D721Med (cell line): ENCODE measurements at places on chromosomes 2 and 18.

DNA sequence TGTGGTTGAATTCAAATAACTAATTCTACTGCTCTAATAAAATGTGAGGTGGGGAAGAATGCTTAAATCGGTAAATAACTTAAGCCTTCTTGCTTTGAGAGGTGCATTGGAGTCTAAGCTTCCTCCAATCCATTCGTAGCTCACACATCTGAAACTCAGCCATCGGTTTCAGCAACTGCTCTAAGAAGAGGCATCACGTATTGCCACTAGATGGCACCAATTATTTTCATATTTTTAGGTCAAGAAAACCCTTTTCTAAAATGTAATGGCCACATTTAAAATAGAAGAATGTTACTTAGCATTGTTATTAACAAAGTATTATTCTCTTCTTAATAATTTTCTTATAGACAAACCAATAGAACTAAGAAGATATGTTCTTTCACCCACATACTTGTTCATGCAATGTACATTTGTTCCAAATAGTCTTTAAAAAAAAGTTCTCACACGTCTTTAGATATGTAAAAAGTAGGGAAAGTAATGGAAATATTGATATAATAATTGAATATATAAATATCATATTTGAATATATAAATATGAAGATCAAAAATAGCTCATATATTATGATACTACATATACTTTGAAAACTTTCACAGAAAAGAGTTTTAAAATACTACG is 229.8 kb downstream of the CCDC178 start:
- DNase-seq: no peak

DNA sequence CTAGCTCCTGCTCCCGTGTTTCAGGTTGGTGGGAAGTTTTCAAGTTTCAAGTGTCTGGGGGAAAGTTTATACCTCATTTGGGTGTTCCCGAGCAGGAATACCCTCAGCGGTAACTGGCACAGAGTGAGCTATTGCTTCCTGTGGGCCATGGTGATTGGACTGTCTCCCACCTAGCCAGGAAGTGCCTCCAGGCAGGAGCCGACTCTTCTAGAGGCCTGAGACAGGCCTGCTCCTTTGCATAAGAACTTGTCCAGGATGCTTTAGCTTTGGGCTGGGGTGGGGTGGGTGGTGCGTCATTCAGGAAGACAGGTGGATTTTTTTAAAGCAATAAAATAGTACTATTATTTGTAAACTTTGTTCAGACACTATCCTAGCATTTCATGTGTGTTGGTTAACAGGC is 23.5 kb upstream of the DNMT3A start:
- no peak for DNase-seq

- DNase-seq: no peak
These were observed 121.9 kb downstream of the TMEM18 start for GRCh38 chr2:555164-555922.

DNA sequence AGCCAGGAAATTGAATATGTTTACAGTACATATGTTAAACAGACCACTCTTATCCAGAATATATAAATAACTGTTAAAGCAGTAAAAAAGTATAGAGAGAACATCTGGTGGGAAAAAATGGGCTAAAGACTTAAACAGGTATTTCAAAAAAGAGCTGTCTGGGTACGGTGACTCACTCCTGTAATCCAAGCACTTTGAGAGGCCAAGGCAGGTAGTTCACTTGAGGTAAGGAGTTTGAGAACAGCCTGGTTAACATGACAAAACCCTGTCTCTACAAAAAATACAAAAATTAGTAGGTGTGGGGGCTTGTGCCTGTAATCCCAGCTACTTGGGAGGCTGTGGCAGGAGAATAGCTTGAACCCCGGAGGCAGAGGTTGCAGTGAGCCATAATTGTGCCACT is 171.4 kb upstream of the FSIP2 start:
- no peak for DNase-seq

DNA sequence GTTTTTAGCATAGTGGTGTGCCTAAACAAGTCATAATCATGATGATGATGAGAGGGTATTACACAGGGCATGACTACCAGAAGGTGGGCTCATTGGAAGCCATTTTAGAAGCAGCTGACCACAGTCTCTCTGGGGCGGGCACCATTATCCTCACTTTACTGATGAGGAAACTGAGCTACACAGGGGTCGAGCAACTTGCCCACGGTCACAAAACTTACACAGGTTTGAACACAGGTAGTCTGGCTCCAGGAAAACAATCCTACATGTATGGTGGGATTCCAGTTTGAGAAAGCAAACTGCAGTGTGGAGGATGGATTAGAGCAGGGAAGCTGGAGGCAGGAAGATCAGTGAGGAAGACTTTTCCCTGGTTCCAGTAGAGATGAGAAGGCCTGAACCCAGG is 6.2 kb downstream of the RHOB start:
- no peak for DNase-seq

DNA sequence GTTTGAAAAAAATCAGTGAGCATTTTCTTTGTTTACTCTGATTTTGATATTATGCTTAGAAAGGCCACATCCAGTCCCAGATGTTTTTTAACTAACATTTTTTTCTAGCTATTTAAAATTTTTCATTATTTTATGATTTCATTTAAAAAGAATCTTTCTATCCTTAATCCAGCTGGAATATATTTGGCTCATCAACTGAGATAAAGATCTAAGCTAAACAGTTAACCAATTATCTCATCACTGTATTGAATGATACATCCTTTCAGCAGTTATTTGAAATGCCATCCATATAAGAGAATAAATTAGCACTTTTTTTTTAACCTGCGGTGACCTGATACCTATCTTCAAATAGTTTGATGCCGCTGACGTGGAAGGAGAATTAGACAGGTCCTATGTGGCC is 245.5 kb upstream of the COPS8 start:
- no peak for DNase-seq

GRCh38 chr2:199092419-199092818 is 365.3 kb downstream of the SATB2 start:
- DNase-seq: no peak

GRCh38 chr2:222613715-222614331 is 42.1 kb downstream of the FARSB start:
- DNase-seq: peak; percentile 47

- no peak for DNase-seq
These were observed 7.4 kb upstream of the NPC1 start for GRCh38 chr18:23593720-23594119.

DNA sequence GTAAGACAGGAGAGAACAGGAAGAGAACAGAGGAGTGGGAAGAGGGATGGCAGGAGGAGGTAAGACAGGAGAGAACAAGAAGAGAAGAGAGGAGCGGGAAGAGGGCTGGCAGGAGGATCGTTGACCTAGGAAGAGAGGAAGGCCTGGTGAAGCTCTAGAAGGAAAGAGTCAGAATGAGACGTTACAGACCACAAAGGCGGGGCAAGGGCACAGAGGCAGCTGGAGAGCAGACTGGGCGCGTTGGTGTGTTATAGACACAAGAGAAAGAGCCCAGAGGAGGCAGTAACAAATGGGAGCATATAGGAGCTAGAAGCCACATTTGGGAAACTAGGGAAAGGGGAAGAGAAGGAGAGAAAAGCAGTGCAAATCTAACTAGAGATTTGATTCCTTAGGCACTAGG is 26.6 kb downstream of the PTRHD1 start:
- no peak for DNase-seq

- no peak for DNase-seq
These were observed 25.4 kb downstream of the ASXL3 start for GRCh38 chr18:33603454-33603853.

- DNase-seq: no peak
These were observed 61.3 kb downstream of the MRPS9 start for GRCh38 chr2:105099153-105099552.

DNA sequence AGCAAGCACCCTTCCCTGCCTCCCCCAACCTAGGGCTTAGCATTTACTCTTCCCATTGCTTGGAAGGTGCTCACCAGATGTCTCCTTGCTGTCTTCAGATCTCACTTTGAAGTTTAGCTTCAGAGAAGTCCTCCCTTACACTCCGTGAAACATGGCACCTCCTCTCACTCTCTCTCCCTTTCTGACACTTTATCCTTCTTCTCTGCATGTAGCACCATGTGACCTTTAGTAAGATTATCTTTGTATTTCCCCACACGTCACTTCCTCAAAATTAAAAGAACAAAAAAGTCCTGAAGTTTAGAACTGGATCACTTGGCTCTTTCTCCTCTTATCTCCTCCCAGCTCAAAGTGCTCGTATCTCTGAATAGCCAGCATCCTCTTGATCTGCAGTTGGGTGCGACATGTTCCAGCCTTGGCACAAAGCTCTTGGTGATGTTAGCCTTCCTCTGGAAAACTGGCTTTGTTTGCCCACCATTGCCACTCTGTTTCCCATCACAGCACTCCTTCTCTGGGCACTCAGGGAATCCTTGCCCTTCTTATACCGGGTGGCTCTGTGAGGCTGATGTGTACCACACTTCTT is 40.6 kb upstream of the EPAS1 start:
- no peak for DNase-seq

DNA sequence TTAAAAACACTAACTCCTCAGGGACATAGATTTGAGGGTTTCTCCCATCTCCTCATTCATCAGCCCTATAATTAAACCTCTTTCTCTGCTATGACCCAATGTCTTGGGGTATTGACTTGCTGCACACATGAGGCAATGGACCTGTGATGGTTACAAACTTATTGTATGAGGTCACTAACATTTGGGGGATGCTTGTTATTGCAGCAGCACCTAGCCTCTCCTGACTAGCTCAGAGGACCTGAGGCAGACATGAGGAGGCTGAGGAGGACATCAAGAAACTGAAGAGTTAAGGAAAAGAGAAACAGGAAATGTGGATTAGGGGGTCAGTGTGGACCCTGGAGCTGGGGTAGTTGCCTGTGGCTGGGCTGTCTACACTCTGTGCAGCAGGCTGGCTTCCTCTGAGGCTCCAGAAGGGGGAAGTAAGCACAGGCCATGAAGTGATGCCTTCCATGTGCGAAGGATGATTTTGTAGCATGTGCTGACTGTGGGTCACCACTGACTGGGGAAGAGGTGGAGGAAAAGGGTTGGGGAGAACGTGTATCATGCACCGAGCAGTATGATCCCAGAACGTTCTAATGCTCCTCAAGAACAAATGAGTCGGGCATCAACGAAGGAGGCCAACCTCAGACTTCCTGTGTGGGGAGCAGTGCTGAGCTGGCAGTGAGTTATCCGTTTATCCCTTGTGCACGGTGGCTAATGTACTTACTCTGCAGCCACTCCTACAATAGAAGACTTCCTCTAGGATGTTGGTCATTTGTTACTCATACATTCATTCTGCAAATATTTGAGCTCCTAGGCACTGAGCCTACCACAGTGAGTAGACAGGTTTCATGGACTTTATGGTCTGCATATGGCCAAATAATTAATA is 42.1 kb upstream of the RFX8 start:
- no peak for DNase-seq

GRCh38 chr2:131753640-131754561 is 226.2 kb downstream of the CCDC74A start:
- no peak for DNase-seq

DNA sequence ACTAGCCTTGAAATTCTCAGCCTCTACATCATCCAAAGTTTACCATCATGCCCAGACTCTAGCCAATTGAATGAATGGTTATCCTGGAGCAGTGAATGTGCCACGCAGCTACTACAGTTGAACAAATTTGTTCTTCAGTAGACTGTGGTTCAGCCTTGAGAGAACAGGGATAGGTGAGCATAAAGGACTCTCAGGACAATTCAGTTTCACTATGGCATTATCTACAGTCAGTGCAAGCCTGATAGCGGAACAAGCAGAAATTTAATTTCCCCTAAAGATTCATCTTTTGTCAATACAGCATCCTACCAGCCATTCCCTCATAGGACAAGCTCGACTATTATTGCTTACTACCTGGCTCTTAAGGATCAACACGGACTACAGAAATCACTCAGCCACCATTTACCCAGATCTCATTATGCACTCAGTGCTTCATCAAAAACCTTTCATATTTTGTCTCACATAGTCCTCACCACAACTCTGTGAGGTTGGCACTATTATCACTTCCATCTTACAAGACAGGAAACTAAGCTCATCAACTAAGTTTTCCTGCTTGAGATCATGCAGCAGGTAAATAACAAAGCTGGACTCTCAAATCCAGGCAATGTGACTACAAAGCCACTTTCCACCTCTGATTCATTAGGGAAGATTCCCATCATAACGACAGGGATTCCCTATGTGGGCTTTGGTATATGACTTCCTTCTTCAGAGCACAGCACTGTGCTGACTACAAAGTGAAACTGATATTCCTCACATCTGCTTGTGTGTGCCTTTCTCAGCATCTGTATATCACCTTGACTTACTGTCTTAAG is 181.5 kb upstream of the ACVR2A start:
- DNase-seq: no peak

DNA sequence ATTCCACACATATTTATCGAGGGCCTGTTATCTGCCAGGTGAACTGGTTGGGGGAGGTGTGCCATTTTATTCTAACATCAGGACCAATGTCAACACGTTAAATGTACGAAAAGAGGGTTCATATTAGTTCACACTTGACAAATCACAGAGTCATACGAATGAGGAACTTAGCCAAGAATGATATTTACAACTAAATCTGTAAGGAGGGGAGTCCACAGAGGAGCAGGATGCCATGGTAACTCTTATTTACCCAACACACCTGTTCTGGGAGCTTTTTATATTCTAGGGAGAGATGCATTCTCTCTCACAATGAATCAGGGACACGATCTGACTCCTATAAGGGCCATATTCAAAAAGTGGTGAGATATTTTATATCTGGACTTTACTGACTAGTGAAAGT is 144.1 kb downstream of the CDC42EP3 start:
- no peak for DNase-seq

GRCh38 chr18:55780586-55781071 is 192.6 kb upstream of the TCF4 start:
- DNase-seq: no peak

DNA sequence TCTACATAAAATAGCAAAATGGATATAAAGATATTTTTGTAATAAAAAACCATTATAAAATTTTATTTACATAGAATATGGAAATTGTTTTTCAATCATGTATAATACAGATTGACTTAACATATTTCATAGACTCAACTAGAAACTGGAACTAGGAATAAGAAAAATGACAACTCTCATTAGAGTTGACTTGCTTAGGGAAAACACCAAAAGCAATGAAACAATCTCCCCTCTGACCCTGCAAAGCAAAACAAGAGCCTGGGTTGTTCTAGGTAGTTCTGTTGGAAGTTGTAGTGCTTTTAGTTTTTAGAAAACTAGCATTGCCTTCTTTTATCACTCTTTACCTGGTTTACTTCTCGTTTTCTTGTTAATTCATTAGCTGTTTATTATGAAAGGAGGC is 32.2 kb upstream of the MTIF2 start:
- DNase-seq: no peak

DNA sequence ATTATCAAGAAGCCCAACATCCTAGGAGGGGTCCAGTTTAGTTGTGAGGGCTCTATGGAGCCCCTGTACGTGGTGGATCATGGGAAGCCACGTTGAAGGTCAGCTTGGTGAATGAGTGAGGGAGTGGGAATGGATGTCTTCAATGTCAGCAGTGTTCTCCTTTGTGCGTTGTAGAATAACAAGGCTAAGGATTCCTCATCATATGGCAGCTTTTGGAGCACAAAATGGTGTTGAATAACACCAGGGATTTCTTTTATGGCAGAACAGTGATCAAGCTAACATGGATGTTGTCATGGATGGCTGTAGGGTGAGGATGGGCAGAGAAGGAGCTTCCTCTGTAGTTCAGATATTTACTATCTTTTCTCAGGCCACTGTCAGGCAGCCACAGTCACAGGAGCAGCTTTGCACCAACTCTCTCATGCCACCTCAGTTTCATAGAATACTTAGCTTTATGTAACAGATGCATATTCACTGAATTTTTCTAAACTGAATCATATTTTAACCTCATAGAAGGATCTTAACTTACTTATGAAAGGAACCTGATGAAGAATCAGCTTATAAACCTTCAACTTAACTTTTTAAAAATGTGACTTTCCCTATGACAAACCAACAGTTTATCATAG is 284.5 kb upstream of the EPAS1 start:
- DNase-seq: no peak
